Foreskin melanocyte (primary cell): ENCODE measurements at places on chromosomes 13 and 19.

DNA sequence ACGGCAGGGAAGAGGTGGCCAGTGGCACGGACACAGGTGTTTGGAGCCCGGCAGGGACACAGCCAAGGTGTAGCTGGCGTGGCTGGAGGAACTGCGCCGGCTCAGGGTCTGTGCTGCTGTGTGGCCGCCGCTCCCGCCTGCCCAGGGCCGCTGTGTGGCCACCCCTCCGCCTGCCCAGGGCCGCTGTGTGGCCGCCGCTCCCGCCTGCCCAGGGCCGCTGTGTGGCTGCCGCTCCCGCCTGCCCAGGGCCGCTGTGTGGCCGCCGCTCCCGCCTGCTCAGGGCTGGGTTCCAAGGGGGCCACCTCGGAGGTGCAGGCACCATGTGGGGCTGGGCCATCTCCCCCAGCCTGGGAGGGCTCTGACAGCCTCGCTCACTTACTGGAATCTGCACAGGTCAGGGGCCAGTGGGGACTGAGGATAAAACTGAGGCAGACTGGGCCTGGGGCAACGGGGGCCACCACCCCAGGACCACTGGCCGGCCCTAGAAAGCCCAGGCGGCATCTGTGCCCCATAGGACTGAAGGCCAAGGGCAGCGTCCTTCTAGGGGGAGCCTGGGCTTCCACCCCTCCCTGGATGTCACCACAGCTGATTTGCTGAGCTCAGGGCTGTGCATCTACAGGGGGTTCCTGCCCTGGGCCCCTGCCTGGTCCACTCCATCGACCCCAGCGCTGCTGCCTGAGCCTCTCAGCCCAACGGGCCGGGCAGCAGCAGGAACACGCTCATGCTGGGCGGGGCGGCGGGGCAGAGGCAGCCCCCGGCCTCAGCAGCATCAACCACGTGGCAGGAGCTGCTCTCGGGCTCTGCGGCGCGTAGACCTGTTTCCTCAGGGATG, 21.5 kb downstream of the C13orf46 start:
- DNase-seq, result no peak

GRCh38 chr13:63209330-63210017, 1793.8 kb upstream of the PCDH20 start:
- no peak for DNase-seq

DNA sequence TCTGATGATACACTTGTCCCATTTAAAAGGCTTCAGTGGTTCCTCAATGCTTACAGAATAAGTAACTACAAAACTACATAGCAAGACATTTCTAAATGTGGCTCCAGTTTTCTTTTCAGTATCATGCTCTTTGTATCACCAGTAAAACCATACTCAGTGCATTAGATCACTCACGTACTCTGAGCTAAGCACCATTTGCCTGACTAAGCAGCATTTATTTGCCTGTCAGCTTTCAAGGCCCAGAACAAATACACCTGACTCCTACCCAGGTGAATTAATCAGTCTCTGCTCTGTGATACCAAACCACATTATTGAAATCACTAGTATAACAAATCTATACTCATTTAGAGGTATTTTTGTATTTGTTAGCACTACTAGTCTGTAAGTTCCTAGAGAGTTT, 47.4 kb upstream of the PCDH20 start:
- DNase-seq, result no peak

DNA sequence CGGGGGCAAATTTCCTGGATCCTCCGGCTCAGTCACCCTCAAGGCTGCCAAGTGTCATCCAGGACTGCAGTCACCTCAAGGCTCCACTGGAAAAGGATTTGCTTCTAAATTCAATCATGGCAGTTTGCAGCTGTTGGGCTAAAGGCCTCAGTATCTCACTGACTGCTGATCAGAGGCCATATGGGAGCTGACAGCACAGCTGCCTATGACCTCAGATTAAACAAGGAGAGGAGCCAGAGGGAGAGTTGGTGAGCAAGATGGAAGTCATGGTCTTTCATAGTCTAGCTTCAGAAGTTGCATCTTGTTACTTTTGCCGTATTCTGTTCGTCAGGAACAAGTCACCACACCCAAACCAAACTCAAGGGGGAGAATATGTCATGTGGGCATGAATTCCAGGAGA, 849.7 kb downstream of the UQCRFS1 start:
- no peak for DNase-seq
